Activated T-cell treated with anti-CD3 and anti-CD28 coated beads, Interleukin-2, amount 50 U/mL, for 4 hours (primary cell): ENCODE measurements at places on chromosomes 4 and X. TPM values are rescaled to one million over a fixed set of nuclear protein-coding genes. Genes with fewer than 3 reads are reported as not detected.
A peak's percentile ranks its signal among the peaks of the same experiment; 100 is the strongest.

DNA sequence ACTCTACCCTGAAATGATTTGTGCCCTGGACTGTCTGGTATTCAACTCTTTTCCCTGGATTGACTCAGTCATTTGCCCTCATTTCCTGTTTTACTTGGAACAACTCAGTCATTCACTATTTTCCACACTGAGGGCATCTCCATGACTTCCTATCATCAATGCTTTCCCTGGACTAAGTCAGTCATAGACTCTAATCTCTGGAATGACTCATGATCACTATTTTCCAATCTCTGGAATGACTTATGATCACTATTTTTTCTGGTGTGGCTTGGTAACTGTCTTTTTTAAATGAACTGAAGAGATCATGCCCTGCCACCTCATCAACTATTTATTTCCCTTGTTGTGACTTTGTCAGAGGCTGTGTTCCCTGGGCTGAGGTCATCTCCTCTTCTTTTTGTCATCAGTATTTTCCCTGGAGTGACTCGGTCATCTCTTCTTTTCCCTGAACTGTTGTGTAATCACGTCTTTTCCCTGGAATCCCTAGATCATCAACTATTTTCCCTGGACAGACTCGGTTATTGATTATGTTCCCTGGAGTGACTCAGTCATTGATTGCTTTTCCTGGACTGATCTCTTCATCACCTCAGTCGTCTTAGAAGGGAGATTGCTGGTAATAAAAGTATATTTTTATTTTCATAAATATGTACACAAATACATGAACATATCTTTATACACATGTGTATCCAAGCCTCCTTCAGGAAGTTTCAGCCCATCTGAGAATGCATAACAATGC lies 327.1 kb upstream of the VCX start:
- no peak for DNase-seq

GRCh38 chr4:154184238-154184637 lies 307.4 kb downstream of the DCHS2 start:
- no peak for DNase-seq

Gene SPP1
- 0.63 TPM for total RNA-seq

Gene IL3RA
- total RNA-seq = 0.76 TPM

Gene AR
- total RNA-seq = 0.08 TPM

DNA sequence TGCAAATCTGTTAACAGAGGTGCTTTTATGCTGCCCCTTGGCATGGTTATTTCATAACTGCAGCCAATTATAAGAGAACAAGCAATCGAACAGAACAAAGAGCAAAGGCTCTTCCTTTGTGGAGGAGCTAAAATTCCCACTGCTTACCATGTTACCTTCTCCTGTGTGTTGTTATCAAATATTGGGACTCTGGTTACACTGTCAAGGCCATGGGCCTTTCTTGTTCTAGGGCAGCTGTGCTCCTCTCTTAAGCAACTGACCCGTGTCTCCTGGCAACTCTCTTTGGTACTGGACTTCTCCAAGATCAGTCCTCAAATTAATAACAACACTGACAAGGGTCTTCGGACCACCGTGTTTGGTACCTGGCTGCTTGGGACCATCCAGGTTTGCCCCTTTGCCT lies 12.1 kb upstream of the OPN1LW start:
- DNase-seq = no peak

GRCh38 chr4:15488658-15489470 lies 19.2 kb downstream of the CC2D2A start:
- DNase-seq = no peak

Gene MAGED4B
- 0.74 TPM for total RNA-seq

- DNase-seq = no peak
Observed at GRCh38 chrX:115968436-115969252, 201.9 kb upstream of the AGTR2 start.

DNA sequence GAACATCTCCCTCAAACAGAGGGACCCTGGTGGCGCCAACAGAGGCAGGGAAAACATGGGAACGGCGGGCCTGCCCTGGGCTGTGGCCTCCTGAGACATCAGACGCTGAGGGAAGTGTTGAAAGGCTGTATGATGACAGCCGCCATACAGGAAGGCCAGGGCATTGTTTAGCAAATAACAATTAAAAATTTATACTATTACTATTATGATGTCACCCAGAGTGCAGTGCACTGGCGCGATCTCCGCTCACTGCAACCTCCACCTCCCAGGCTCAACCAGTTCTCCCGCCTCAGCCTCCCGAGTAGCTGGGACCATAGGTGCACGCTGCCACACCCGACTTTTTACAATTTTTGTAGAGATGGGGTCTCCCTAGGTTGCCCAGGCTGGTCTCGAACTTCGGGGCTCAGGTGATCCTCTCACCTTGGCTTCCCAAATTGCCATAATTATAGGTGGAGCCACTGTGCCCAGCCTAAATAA lies 54.6 kb downstream of the CPZ start:
- no peak for DNase-seq

- no peak for DNase-seq
Observed at GRCh38 chrX:30612250-30612655, 34.7 kb upstream of the TASL start.

DNA sequence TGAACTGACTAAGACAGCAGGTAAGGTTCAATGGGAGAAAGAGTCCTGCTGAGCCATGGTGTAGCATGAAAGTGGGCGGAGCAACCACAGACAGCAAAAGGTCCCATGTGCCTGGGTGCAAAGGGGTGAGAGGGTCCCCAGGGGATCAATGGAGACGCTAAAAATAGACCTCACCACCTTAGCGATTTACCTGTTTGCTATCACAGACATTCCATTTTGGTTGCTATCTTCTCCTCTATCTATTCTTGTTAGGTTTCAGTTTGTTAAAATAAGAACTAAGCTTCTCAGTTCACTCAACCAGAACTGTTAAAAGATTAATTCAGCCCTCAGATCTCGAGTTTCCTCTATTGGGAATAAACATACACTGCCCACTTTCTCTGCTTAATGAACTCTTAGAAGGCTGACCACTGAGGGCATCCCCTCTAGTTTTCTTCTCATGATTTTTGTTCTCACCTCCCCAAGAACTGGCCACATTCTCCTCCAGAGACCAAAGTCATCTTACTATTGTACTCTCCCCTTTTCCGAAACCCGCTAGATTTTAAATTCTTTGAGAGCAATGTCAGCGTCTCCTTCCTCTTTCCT lies 136.7 kb downstream of the PARM1 start:
- DNase-seq = no peak

DNA sequence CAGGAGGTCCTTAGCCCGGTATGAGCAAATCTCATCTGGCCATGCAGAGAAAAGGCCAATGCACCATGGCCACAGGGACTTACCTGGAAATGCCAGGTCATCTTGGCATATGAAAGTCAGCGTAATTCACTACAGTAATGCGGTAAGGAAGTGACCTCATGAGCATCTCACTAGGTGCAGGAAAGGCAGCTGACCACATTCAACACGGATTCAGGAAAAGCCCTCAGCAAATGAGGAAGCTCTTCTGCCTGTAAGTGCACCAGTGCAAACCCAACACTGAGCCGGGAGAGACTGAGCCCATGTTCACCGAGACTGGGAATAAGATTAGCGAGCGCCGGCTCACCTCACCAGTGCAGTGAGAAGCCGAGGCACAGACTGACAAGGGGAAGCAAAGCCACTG lies 23.7 kb downstream of the LRPAP1 start:
- DNase-seq = no peak

- DNase-seq = peak; percentile 8
Observed at GRCh38 chr4:77586951-77587383, 18.7 kb upstream of the CXCL13 start.

- no peak for DNase-seq
Observed at GRCh38 chr4:36747277-36748129, 466.1 kb downstream of the DTHD1 start.

Gene ANXA3
- total RNA-seq = 1.0 TPM

DNA sequence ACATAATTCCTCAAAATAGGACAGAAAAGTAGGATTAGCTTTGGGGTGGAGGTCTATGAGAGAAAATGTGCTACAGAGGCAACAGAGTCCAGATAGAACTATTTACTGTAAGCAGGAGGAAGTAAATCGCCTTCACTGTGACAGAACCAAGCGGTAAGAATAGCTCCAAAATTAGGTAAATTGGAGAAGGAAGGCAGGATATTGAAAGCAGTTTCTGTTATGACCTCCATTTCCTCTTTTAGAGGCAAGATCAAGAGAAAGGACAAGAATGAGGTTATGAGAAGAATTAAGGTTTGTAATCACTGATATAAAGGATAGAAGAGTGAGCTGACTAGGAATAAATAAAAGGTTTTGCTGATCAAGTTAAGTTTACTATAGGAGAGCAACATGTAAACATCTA lies 44.1 kb upstream of the NEUROG2 start:
- no peak for DNase-seq

DNA sequence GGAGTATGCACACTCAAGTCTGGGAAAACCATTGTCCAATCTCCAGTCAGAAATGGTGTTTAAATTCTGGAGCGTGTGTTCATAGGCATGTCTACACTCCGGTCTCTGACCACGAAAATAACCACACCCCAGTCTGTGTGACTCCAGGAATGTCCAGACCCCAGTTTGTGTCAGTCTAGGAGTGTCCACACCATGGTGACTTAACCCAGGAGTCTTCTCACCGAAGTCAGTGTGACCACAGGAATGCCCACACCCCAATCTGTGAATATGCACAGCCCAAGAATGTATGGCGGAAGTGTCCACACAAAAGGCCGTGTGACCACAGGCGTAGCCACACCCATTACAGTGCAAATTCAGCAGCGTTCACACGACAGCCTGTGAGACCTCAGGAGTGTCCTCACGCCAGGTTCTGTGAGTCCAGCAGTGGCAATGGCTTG lies 11.4 kb downstream of the FTSJ1 start:
- DNase-seq = no peak

Gene SEPSECS
- 6.0 TPM for total RNA-seq

Gene TMSB15B
- 6.4 TPM for total RNA-seq

GRCh38 chrX:2638279-2638678 lies 52.8 kb upstream of the CD99 start:
- DNase-seq = no peak

DNA sequence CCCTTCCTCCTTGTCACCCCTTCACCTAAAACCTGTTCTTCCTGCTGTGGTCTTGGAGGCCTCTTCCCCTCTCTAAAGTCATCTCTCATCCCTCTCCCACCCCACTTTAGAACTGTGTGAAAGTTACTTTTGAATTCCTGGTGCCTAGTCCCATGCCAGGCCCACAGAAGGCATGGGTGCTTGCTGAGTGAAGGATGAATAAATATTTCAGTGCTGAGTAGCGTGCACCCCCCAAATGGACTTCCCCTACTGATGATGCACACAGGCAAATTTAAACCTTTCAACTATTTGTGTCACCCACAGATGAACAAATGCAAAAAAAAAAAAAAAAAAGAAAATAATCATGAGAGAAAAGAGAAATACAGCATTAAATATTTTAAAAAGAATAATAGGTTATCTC lies 19.8 kb downstream of the PSMD10 start:
- DNase-seq = no peak

Gene HMX1
- total RNA-seq = not detected

DNA sequence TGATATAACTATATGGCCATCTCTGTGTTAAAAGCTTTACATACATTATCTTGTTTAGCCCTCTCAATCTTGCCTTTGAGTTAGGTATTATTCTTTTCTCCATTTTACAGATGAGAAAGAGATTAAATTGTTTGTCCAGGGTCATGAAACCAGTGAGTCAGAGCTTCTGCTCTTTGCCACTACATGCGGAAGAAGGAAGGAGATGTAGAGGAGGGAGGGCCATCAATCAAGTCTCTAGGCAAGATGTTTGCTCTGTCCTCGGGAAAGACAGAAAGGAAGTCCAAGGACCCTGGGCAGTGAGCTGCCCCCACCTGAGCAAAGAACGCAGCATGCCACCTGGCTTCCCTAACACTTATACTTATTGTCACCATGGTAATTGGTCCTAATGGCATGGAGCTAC lies 133.7 kb upstream of the IL1RAPL2 start:
- no peak for DNase-seq

Gene CFAP299
- total RNA-seq = not detected

- DNase-seq = no peak
Observed at GRCh38 chrX:136662104-136662503, 14.1 kb downstream of the CD40LG start.

DNA sequence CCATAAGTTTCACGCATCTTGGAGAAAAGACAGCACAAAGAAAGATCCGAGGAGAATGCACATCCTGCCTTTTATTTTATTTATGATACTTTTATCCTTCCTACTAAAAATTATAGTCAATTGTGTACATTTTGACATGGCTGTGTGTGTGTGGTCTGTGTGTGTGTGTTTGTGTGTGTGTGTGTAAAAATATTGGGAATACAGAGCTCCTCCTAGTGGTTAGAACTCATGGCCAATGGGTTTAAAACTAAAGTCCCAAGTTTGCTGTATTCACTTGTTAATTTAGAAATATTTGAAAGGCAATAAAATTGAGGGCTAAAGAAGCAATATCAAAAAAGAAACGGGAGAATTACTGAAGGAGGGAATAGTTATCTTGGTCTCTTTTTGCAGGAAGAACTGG lies 47.5 kb downstream of the NKX6-1 start:
- no peak for DNase-seq

- no peak for DNase-seq
Observed at GRCh38 chr4:165426331-165426730, 47.5 kb downstream of the CPE start.

GRCh38 chrX:133053861-133054598 lies 42.9 kb downstream of the USP26 start:
- no peak for DNase-seq

DNA sequence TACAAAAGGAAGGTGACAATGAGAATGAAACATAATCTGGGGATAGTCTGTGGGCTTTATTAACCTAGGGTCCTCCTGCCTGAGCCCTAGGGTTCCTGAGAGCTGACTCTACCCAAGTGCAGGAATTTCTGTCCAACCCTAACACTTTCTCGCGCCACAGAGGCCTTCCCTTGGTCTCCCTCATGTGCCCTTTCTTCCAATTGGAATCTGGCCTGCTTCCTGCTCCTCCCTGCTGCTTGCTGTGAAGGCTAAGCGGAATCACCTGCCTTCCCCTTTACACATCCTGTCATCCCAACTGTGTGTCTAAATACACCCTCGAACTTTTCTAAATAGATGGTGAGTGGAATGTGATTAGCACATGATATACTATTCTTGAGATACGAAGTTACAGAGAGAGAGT lies 5.9 kb downstream of the MAGEA11 start:
- DNase-seq = no peak

DNA sequence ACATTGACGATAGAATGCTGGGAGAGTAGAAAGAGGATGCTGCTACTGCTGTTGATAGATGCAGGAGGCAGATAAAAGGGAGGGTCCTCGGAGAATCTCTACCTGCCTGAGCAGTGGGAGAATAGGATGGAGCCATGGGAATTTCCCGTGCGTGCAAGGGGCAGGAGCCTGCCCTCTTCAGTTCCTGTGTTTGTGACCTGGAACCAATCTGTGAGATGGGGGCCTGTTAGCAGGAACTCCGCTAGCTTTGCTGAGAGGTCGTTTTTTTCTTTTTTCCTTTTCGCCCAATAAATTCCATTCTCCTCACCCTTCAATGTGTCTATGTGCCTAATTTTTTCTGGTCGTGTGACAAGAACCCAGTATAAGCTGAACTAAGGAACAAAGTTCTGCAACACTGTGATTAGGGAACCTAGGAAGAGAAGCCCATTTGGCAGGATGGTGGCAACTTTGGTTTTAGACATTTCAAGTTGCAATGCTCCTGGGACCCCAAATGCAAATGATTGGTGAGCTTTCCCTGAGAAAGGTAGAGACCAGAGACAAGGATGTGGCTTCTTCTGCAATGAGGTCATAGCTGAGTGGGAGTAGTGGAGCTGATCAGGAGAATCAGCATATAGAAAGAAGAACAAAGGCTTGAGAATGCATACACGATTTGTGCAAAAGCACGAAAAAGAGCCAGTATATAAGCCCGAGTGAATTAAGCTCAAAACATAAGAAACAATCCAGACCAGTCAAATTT lies 23.9 kb downstream of the SLC39A8 start:
- no peak for DNase-seq
